AG08395 (cell line): ENCODE measurements at places on chromosomes 2 and 18.

DNA sequence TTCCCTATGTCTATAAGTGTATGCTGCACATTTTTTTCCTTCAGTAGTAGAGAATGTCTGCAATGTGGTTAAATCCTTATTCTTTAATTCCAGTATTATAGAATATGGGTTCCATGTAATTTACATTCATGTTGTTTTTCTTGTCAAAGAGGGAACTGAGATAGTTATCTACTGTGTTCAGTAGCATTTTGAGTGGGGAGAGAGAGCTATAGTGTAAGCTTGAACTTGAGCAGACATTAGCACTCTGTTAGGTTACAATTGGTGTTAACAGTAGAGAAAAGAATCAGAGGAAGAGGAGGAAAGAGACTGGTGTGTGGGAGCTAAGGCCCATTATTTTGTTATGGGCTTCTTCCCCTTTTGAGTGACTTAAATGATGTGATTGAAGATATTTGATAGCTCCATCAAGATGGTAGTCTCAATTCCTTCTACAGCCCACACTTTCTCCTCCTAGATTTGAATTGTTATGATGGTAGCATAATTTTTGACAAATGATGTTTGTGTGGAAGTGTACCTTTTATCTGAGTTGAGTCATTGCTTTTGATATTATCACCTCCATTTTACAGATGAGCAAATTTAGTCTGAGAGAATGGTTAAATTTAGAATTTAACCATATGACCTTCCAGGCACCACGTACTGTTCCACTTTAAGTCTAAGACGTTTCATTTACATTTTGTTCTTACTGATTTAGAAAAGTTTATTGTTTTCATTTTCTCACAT is 71.3 kb downstream of the FMNL2 start:
- no peak for DNase-seq

DNA sequence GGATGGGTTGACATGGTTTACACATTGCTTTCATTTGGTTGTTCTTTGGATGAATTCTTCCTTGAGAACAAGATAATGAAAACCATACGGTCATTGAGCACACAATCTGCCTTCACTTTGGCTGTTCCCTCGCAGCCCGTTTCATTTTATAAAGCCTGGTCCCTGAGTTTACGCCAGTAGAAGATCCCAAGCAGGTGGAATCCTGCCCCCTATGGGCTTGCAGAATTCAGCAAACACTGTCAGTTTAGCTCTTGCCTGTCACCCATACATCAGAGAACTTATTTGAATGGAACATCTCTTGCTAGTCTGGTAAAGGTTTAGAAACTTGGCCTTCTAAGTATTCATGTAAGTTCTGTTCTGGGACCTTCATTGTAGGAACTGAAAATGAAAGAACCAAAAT is 666.4 kb upstream of the ZEB2 start:
- DNase-seq = peak; percentile 13

- no peak for DNase-seq
Measured at GRCh38 chr2:144501118-144501517, 18.8 kb downstream of the ZEB2 start.

GRCh38 chr18:22322243-22322691 is 95.4 kb downstream of the CTAGE1 start:
- DNase-seq = no peak

DNA sequence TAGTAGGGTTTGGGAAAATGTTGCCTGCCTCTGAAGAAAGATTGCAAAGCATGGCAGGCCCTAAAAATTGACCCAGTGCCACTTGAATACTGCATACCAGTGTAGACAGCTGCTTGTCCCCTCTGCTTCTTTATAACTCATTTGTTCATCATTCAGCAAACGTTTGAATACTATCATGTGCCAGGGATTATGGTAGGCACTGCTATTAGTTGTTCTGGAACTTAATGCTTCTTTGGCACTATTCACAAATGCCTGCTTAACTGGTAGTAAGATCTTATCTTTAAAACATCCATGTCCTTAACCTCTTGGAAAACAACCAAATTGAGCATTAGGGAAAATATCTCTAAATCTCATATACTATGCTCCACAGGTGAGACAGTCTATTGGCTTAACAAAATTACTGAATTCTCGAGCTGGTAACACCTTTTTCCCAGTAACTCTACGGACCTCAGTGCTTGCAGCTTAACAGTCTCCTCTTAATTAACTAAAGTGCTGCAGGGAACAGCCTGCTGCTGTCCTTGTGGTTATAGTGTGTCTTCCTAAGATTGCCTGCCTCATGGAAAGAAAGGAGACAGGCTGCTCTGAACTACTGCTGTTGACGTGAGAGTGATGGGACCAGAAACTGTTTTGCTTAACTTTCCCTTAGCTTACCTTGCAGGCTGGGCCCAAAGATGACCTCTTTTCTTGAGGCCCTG is 93.2 kb downstream of the MIB1 start:
- DNase-seq = no peak

DNA sequence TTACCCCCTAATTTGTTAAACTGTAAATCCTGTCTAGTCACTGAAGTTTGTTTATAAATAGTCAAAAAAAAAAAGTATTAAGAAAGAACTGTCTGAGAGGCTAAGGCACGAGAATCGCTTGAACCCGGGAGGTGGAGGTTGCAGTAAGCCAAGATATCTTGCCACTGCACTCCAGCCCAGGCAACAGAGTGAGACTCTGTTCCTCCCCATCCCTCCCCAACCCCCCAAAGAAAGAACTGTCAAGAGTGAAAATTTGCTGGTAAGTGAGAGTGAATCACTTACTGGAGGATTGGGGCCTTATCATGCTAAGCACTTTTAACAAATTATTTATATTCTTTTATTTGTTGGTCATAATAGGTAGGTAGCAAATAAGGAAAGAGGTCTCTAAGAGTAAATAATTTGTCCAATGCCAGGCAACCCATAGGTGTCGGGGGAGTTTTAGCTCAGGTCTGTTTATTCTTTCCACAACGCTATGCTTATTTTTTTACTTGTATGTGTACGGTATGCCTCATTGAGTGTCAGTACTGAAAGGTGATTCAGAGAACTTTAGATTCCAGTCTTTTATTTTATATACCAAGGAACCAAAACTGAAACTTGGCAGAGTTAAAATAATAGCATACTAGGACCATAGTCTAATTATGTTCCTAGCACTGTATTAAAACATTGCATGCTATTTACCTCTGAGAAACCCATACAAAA is 2.5 kb downstream of the TAF4B start:
- DNase-seq = no peak

GRCh38 chr2:188324067-188324466 is 32.4 kb downstream of the GULP1 start:
- no peak for DNase-seq

DNA sequence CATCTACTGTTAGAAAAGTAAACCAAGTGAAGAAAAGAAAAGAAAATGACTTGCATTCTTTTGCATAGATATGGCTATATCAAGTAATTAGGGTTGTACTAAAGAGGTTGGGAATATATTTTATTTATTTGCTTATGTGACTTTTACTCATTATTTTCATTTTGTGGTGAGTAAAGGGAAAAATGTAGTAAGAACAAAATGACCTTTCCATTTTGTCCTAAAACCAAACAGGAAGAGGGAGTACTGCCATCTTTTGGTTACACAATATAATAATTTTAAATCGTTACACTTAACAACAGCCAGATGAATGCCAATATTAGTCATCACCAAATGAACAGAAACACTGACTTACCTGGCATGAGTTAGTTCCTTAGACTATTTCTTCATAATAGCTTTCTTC is 47.3 kb upstream of the NDUFV2 start:
- DNase-seq = peak; percentile 76

DNA sequence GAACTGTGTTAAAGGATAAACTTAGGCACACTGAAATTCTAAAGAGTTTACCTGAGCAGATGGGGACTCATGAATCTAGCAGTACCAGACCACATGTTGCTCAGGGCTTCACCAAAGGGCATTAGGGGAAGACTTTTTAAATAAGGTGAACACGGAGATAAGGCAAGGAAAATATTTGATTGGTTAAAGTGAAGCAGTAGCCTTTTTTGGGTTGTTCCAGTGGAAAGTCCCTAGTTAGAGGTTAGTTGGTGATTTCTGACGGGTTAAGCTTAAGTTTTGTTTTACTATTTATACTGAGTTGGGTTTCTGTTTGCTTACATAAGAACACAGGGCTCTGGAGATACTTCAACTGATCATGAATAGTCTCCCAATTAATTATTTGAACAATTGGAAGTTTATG is 722.5 kb downstream of the SOCS6 start:
- no peak for DNase-seq

- DNase-seq = no peak
Measured at GRCh38 chr2:74856599-74856998, 22.7 kb downstream of the HK2 start.

- peak; percentile 71 for DNase-seq
Measured at GRCh38 chr2:168343586-168343985, 96.2 kb upstream of the STK39 start.

- no peak for DNase-seq
Measured at GRCh38 chr18:5419030-5419429, 123.5 kb upstream of the ZBTB14 start.

DNA sequence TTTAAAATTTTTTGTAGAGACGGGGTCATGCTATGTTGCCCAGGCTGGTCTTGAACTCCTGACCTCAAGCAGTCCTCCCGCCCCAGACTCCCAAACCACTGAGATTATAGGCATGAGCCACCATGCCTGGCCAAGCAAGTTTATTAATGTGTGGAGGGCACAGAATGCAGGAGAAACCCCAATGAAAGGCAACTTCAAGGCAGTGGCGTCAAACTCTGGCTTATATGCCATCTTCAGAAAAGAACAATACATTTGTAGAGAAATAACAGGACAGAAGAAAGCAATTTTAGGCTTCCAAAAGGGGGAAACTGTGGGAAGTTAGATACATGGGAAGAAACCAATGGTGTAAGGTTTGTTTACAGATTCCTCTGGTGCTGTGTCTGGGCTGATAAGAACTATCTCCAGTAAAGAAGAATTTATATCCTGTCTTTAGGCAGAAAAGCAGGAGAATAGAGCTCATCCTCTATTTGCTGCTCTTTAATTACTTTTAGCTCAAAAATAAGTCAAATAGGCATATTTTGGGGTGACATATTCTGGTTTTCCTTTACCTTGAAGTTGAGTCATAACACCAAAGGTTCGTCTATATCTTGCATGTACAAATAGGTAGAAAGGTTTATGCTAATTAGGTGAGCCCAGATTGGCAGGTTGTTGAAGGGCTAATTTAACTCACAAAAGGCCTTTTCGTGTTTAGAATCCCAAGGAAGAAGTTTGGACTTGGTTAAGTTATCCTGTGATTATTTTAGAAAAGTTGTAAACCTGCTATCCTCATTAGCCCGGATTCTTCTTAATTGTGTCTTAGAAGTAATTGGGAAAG is 26.0 kb upstream of the TMEM214 start:
- DNase-seq = no peak

- DNase-seq = peak; percentile 73
Measured at GRCh38 chr2:127094509-127095366, 12.2 kb downstream of the BIN1 start.

GRCh38 chr18:68299906-68300305 is 415.0 kb downstream of the TMX3 start:
- no peak for DNase-seq

DNA sequence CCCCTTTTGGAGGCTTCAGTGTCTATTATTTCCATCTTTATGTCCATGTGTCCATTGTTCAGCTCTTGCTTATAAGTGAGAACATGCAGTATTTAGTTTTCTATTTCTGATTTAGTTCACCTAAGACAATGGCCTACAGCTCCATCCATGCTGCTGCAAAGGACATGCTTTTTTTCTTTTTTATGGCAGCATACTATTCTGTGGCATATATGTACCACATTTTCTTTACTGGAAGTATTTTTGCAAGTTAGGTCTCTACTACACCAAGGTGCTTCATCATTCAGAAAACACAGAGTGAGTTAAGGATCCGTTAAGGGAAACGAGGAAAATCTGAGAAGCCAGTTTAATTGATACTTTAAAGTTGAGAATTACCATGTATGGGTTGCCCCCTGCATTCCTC is 297.2 kb downstream of the CDCA7 start:
- no peak for DNase-seq

GRCh38 chr2:82959727-82960126 is 1499.4 kb downstream of the SUCLG1 start:
- DNase-seq = no peak

- DNase-seq = no peak
Measured at GRCh38 chr2:78093436-78093835, 571.3 kb upstream of the LRRTM4 start.
